ENCODE measurements at places on chromosomes 11 and 22.

GRCh38 chr22:37079668-37080171 is 28.2 kb downstream of the KCTD17 start:
- peak; percentile 21 for DNase-seq

DNA sequence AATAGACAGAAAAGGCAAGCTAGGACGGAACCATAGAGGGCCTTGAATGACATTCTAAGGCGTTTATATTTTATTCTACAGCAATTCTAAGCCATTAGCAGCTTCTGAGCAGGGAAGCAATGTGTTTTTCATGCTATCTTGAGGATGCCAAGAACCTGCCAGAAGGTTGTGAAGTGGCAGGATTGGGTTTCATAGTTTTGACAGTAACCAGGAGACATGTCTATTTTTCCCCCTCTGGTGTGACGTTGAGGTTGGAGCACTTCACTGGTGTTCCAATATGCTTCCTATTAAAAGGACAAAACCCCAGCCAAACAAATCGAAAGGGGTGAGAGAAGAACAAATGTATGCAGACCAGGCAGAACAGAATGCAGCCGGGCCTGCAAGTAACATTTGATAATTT is 148.2 kb downstream of the SPATA19 start:
- DNase-seq: no peak

GRCh38 chr11:19912958-19913892 is 200.6 kb downstream of the NAV2 start:
- no peak for DNase-seq

- peak; percentile 74 for DNase-seq
Observed at GRCh38 chr11:57649826-57650738, at the start of gene YPEL4. YPEL4 (minus strand) TSS chr11:57649912; CDS start chr11:57647107, 2,805 bp downstream.

GRCh38 chr11:94767701-94768601 is at the start of gene AMOTL1:
AMOTL1 (plus strand) TSS chr11:94768356; CDS start chr11:94768512, 156 bp downstream.
- peak; percentile 84 for DNase-seq

- peak; percentile 76 for DNase-seq
Observed at GRCh38 chr11:43905813-43906241, 25.2 kb downstream of the ALKBH3 start.

- DNase-seq: no peak
Observed at GRCh38 chr11:132093536-132094259, 723.3 kb downstream of the NTM start.

GRCh38 chr11:77449060-77449521 is 24.8 kb downstream of the PAK1 start:
- no peak for DNase-seq

DNA sequence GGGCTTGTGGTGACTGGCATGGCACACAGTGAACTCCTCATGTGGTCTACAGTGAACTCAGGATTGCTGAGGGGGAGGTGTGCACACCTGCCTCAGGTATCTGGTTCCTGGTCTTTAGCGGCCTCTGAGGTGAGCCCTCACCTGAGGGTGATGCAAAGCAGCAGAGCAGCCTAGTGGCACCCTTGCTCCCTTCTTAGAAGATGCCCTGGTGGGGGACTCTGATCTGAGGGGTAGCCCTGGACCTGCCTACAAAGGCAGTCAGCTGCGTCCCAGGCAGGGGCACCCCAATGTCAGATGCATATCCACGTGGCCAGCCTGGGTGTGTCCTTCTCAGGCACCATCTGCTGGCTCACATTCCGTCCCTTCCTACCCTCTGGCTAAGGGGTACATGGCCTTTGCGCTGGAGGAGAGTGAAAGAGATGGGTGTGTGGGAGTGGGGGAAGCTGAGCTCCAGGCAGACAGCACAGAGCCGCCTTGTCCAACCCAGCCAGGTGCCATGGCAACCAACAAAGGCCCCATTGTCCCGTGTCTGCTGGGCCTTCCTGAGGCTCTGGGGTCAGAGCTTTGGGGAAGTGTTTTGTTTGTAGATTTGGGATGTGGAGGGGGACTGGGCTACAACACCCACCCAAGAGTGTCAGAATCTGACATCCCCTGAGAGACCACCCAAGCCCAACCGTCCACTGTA is 5.8 kb downstream of the PLEKHB1 start:
- DNase-seq: no peak

DNA sequence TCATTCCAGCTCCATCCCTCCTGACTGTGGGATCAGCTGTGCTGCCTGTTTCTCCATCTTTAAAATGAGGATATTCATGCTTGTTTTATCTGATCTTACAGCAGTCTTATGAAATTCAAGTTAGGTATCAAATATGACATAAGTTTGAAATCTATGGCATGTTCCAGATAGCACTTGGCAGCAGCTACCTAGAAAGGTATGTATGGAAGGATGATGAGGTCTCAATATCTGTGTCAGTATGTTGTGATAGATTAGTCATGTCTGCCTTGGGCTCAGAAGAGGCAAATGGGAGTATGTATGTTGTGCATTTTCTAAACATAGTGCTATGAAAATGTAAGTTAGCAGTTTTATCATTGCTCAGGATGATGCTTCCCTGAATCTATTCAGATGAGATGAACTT is 122.1 kb downstream of the NAV2 start:
- DNase-seq: peak; percentile 52

DNA sequence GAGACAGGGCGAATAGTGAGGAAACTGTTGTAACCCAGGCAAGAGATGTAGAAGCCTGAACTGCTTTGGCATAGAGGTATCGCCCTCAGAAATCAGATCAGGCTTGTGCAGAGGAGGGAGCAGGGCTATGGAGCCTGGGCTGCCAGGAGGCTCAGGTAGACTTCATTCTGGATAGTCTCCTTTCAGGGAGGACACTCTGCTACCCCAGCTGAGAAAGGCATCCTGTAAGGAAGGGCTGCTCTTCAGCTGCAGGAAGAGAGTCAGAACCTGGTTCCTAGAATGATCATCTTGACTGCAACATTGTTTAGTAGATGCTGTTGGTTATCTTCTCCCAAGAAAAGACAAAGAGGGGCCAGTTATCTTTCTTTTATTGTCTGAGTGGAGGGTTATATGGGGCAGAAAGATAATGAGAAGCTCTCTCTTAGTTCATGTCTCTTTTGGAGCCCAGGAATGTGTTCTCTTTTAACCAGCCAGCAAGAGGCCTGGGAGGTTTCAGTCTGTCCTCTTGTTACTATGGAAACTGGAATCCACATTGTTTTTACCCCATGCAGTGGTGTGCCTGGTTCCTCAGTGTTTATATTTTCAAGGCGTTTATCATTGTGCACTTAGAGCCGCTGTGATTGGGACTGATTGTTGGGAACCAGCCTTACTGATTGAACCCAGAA is 95.7 kb downstream of the STIM1 start:
- DNase-seq: peak; percentile 90

DNA sequence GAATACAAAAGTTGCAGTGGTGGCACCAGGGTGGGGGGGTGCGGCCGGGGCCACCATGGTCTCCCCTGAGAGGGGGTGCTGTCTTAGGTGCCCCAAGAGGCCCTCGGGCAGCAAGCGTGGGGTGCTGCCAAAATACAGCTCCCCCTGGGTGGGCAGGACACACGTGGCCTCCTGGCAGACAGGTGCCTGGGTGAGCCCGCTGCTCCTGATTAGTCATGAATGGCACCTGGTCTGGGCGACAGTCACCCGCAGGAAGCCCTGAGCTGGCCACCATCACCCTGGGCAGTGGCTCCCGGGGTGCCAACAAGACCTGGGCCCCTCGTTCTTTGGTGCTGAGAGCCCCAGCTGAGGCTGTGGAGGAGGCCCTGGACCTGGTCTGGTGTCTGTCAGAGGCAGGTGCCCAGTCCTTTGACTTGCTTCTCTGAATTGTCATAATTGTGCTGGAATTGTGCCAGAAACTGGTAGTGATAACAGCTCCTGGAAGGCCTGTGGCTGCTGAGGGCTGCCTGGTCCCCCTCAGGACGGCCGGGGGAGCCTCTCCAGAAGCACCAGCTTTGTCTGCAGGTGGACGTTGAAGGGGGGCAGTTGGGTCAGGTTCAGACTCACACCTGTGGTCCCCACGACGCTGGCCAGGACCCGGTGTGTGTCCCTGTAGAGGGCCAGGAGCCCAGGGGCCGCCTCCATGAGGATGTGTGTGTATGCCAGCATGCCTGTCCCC is 14.8 kb downstream of the ALG12 start:
- DNase-seq: no peak

DNA sequence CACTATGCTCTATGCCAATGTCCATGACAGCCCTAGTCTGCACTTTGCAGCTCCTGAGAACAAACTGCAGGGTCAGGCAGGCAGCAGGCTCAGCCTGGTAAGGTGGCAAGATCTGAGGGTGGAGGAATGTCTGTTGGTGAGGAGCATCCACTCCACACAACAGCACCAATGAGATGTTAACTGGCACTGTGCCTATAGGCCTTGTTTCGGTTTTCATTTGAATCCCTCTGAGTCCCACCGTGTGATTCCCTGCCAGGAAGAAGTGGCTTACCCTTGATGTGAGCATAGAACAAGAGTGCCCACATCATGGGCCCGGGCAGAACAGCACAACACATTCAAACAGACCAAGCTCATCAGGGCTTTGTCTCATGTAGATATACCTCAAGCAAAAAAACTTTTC is 44.1 kb upstream of the CHRM4 start:
- no peak for DNase-seq

DNA sequence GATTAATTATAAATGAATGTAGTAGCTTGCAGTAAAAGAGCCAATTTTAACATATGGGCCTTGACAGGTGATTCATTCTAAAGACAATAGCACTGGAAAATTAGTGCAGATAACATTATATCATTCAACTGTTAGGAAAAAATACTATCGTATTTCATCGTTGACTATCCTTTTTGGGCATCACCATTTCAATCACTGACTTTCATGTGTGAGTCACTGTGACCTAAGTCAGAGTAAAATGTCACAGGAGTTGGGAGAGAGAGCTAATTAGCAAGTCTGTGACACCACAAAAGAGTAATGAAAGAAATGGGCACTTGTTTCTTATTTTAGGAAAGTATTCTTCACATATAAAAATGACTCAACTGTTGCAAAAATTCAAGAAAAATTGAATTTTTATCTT is 253.8 kb upstream of the CNTN5 start:
- no peak for DNase-seq

DNA sequence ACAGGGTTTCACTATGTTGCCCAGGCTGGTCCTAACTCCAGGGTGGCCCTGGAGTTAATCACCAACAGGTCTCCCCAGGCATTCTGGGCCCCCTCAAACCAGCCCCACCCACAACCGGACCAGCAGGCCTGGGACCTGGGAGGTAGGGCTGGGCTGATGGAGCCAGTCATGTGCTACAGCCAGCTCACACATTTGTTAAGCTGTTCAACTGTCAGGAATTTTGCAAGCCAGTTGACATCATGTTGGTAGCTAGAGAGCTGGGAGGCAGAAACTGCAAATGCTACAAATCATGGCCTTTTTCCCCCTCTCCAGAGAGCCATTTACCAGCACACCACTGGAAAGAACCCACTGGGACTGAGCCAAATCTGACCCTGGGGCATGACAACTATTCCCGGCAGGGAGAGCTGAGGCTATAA is 6.8 kb downstream of the ARHGAP1 start:
- no peak for DNase-seq

DNA sequence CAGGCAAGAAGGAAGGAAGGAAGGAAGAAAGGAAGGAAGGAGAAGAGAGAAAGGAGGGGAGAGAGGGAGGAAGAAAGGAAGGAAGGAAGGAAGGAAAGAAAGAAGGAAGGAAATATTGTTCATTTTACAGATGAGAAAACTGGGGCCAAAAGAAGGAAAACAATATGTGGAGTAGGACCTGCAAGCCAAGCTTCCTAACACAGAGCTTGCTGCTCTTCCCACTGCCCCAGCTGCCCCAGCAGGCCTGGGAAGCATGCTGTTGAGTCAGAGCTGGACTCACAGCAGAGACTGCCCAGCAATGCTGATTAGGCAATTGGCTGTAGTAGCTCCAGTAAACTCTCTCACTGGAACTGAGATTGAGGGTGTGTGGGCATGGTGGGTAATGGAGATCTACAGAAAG is 42.6 kb upstream of the SMCO4 start:
- DNase-seq: peak; percentile 80

DNA sequence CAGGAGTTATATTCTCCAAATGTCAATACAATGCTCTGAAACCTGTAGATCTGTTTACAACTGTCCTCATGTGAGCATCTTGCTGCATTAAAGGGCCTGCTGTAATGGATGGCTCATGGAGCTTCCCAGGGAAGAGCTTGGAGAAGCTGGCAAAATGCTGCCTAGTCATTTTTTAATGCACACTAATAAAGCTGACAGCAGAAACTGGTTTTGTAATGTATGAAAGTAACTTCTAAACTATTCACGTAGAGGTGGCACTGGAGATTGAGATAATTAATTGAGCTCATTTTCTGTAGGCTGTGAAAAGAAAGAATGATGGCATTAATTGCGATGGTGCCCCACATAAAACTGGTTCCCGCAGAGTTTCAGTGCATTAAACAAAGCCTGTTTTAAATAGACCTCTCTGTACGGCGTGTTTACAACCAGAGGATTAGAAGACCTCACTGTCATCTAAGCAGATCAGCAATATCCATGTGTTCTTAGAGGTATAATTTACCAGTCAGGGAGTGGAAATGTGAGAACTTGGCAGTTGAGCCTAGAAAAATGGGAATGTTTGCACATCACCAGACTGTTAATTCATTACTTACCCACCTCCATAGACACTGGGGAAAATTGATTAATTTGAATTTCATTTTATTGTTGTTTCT is 16.0 kb downstream of the POLA2 start:
- DNase-seq: no peak

- peak; percentile 12 for DNase-seq
Observed at GRCh38 chr22:32413719-32414118, 1.7 kb upstream of the RTCB start.

DNA sequence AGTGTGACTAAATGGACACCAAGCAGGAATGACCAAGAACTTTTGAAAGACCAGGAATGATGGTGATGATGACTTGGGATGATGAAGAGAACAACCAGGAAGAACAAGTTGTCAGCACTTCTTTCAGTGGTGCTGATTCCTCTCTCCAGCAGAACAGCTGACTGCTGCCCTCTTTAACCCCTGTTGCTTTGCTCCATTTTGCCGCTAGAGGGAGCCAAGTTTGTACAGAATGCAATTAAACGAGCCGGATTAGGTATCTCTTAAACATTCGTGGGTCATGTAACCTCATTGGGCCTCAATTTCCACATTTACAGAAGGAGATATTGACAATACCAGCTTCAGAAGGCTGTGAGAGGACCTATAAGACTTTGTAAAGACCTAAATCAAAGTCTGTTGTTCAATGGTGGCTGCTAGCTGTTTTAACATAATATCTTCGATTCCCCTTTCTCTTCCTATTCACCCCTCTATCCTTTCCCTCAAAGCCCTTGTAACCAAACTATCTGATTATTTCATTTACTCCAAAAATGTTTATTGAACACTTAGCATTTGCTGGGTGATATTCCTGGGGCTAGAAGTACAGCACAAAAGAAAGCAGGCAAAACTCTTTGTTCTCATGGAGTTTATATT is 1.9 kb downstream of the OR4S1 start:
- DNase-seq: peak; percentile 59

- DNase-seq: no peak
Observed at GRCh38 chr11:94849839-94850238, 81.7 kb downstream of the AMOTL1 start.
